Type B pancreatic cell (in vitro differentiated cells): ENCODE measurements at places on chromosomes 2 and 18. TPM values are rescaled to one million over a fixed set of nuclear protein-coding genes. Genes with fewer than 3 reads are reported as not detected.
A peak's percentile ranks its signal among the peaks of the same experiment; 100 is the strongest.

DNA sequence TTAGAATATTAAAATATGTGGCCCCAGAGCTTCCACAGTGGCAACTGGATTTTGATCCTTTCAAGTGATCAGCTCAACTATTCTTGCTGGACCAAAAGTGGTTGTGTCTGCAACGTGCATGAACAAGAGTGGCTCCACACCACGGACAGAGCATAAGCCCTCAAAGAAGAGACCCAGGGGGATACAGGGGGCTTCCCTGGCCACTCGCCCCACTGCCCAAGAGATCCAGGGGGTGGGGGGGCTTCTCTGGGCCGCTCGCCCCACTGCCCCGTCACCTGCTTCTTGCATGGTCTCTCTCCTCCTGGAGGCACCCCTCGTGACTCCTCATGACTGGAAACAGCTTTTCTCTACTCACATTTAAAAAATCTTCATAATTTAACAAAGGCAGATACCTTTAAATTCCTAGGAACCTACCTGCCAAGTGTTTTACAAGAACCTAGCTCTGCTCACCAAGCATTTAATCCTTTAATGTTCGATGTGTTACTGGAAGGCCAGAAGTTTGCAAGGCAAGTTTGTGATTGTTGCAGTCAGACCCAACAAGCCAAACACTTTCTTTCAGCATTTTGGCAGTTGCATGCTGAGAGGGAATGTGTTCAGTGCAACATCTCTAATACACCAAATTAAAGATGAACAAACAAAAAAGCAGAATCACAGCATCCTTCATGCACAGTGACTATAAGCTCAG is 174.3 kb downstream of the BCL2 start:
- DNase-seq: no peak

DNA sequence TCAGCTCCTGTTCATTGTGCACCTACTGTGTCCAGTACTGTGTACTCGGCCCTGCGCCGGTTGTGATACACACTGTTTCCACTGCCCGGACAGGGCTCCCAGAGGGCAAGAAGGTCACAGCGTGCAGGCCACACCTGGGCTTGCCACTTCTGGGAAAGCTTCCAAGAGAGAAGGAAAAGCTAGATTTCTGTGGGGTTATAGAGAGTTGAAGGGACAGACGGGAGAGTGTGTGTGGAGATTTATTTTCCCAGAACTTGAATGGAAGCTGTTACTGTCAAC is 3.8 kb upstream of the CNDP1 start:
- no peak for DNase-seq

- no peak for DNase-seq
Observed at GRCh38 chr2:109321570-109321969, 192.6 kb downstream of the SH3RF3 start.

- no peak for DNase-seq
Observed at GRCh38 chr2:165533331-165533730, 63.8 kb downstream of the CSRNP3 start.

GRCh38 chr18:79379251-79379905 is 16.4 kb upstream of the NFATC1 start:
- no peak for DNase-seq

DNA sequence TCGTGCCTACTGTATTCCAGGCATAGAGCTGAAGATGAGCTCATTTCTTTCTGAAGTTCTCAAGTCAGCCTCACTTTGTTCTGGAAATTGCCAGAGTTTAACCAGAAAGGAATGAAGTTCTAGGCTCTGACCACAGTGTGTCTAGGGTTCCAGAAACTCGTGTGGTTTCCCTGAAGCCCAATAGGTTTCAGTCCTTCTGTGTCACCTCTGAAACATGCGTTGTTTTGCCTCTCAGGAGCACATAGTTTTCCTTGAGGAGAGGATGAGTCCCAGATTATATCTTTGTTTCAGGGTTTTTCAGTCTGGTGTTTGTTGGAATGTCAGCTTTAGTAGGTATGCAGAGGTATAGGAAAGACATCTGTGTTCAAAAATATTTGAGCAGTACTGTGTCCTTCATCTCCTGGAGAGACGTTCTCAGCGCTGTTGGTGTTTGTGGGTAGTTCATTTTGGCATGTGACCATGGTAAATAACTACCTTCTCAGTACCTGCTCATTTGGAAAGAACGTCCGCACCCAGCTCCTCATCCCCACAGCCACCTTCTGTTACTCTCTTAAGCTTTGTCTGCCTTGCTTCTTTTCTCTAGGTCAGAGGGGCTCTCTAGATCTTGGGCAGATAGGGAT is 56.6 kb downstream of the RALBP1 start:
- DNase-seq: no peak

GRCh38 chr2:148939271-148939670 is 64.2 kb downstream of the KIF5C start:
- no peak for DNase-seq

GRCh38 chr2:233414777-233415570 is 60.7 kb downstream of the DGKD start:
- DNase-seq: peak; percentile 53

- DNase-seq: no peak
Observed at GRCh38 chr2:47180531-47180930, 25.4 kb upstream of the STPG4 start.

DNA sequence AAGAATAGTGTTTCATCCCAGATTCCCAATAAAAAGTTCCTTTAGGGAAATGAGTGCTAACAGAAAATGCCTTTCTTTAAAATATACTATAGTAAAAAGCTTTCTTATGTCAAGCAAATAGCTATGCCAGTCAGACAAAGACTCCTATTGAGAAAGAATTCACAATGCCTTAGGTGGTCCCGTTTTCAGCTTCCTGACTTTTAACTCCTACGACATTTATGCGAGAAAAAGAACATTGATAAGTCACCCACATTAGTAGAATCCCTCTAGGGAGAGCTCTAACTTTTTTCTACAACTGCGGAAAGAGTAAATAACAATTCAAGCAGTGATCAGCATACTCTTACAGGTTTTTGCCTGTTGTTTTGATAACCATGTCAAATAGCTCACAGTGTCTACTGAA is 750.8 kb upstream of the ACVR2A start:
- DNase-seq: no peak

DNA sequence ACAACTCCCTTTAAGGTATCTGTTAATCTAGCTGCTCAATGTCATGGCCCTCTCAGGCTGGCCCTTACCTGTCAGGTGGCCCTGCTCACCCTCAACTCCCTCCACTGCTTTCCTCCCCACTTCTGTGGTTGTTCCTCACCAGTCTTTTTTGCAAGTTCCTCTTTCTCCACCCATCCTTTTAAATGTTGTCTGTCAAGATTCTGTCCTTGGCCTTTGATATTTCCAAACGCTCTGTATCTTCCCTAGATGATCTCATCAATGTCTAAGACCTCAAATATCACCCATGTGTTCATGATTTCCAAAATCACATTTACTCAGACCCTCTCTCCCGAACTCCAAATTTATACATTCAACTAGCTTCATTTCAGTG is 3.5 kb downstream of the PTPN2 start:
- no peak for DNase-seq

GRCh38 chr2:113996671-113997594 is 107.0 kb downstream of the ACTR3 start:
- DNase-seq: no peak

GRCh38 chr18:70455731-70456130 is 166.9 kb downstream of the SOCS6 start:
- DNase-seq: no peak

DNA sequence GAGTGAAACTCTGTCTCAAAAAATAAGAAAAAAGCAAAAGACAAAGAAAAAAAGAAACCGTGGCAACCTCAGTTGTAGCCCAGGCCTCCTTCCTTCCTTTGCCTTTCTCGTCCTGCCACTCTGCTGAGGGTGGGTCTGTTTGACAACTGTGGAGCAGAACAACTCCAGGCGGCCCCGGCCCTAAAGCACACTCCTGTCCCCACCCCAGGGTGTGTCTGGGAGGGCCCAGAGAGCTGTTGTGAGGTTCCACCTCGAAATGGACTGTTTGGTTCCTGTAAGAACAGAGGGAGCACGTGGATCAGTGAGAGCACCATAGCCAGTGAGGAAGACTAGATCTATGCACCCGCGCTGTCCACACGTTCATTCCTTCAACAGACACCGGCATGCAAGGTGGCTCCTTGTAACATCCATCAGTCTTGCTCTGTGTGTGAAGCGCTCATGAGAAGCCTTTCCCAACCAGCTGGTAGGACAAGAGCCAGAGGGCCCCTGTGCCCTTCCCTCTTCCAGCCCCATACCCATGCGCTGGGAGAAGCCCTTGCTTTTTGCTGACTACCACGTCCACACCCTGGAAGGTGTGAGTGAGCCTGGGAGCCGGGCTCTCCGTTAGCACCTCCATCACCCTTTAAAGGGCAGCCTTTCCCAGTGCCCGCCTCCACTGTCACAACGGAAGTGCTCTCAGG is 61.6 kb downstream of the SOWAHC start:
- no peak for DNase-seq

GRCh38 chr2:20625491-20626391 is 25.2 kb downstream of the HS1BP3 start:
- no peak for DNase-seq

DNA sequence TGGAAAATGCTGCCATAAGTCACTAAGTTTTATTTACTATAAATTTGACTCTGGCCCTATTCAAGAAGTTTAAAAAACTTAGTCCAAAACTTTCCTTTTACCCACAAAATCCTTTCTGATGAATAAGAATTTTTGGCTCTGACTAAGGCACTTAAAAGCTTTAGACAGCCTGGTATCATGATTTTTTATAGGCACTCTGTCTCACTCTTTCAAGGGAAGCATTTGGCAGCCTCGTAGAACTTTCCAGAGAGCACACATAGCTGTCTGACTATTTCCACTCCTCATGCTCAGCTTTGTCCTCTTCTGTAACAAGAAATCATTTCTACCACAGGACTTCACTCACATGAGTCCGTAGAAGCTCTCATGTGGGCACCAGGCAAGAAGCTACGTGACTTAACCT is 32.3 kb upstream of the XDH start:
- DNase-seq: no peak

DNA sequence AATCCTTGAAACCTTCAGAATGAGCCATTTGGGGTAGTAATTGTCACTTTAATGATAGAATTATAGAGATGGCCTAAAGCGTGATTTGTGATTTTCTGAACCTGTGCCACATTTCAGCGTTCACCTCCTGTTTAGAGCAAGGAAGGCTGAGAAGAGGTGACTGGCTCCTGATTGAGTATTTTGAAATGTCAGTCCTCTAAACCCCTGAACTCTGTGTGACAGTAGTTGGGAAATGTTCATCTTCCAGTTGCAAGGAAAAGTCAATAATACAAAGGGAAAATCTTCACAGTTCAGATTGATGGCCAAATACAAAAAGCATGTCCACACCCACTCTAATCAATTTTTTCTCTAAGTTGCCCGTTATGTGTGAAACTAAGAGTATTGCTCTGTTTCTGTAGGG is 305.2 kb downstream of the ARHGAP15 start:
- DNase-seq: no peak

- DNase-seq: no peak
Observed at GRCh38 chr2:231300020-231300721, 95.3 kb upstream of the B3GNT7 start.

GRCh38 chr2:49837561-49838293 is 683.4 kb upstream of the FSHR start:
- no peak for DNase-seq

DNA sequence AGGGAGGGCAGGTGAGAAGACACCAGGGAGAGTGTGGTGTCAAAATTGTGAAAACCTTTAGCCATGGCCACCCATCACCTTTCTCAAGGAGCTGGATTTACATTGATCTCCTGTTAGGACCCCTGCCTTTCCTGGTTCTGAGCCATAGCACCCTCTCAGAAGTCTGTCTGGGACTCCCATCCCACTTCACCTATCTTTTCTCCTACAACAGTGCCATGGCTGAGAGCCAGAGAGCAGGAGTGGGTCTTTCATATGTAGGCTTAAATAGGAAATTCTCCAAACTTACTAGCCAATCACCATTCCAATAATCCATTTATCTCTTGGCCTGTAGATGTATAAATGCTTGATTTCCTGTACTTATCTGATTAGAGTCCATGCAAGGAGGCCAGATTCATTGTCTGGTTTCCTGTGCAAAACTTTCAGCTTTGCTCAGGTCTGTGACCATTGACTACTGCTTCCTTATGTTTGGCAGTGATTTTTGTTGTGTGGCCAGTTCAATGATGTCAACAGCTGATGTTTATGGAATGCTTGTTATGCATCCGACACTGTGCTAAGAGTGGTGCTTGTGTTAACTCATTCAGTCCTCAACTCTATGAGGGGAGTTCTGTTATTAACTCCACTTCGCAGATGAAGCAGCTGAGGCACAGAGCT is 57.6 kb upstream of the IGFBP5 start:
- no peak for DNase-seq

DNA sequence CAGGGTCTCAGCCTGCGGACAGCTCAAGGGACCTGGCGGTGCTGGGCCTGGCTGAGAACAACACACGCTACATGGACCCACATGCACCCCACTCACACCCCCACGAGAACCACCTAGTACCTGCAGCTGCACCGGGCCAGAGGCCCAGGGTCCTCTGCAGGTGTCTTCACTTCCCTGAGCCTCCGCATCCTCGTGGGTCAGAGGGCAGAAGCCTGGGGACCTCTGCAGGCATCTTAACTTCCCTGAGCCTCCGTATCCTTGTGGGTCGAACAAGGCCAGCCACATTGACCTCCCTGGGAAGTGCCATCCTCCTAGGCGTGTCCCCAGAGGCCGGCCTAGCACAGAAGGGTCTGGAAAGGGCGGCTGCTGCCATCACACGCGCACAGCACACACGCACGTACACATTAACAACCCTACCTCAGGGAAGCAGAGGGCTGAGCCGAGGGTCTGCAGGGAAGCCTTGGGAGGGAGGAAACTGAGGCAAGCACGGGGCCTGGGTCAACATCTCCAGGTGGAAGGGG is 62.5 kb upstream of the HPCAL1 start:
- DNase-seq: peak; percentile 60

LAMA3 gene
- 9.4 and 15.3 TPM in 2 replicates for total RNA-seq

ASXL2 gene
- total RNA-seq: 29.2 and 32.3 TPM in 2 replicates

SIX2 gene
- 1.9 and 13.8 TPM in 2 replicates for total RNA-seq

ELOA2 gene
- total RNA-seq: not detected in 2 replicates

DNER gene
- 2.6 and 15.9 TPM in 2 replicates for total RNA-seq

MC4R gene
- 1.3 TPM in 1 of 2 replicates, not detected in the other for total RNA-seq

NFU1 gene
- 33.3 and 34.0 TPM in 2 replicates for total RNA-seq

RRM2 gene
- 50.7 and 109 TPM in 2 replicates for total RNA-seq

GPR35 gene
- total RNA-seq: 3.6 and 3.9 TPM in 2 replicates

TRIM43 gene
- not detected in 2 replicates for total RNA-seq

ST6GAL2 gene
- total RNA-seq: 1.8 and 18.7 TPM in 2 replicates

KHK gene
- total RNA-seq: 14.7 and 28.4 TPM in 2 replicates

UGT1A10 gene
- not detected in 2 replicates for total RNA-seq

PDCD1 gene
- total RNA-seq: not detected in 2 replicates

C1GALT1C1L gene
- 0.24 TPM in 1 of 2 replicates, not detected in the other for total RNA-seq

RPRD1A gene
- total RNA-seq: 41.0 and 52.4 TPM in 2 replicates

COL4A4 gene
- 1.1 and 1.9 TPM in 2 replicates for total RNA-seq

NABP1 gene
- total RNA-seq: 15.3 and 22.5 TPM in 2 replicates
